ENCODE measurements at places on chromosomes 2 and 18. TPM values are rescaled to one million over a fixed set of nuclear protein-coding genes. Genes with fewer than 3 reads are reported as not detected.

- no peaks in the 10 kb centered on the region for H3K27me3 ChIP-seq
- no peak overlapping the region for H3K4me3 ChIP-seq
- DNase-seq = no peak
- H3K27ac ChIP-seq = no peak overlapping the region
Observed at GRCh38 chr2:118388771-118389170, 300.5 kb downstream of the INSIG2 start.

The C18orf63 gene
- not detected for total RNA-seq

- H3K27ac ChIP-seq = no peak overlapping the region
- no peak overlapping the region for H3K4me3 ChIP-seq
- H3K27me3 ChIP-seq = no peaks in the 10 kb centered on the region
Observed at GRCh38 chr18:23056315-23056714, 79.0 kb upstream of the CABLES1 start.

- H3K4me3 ChIP-seq = no peak overlapping the region
- H3K4me1 ChIP-seq = no peaks in the 10 kb centered on the region
- no peak for DNase-seq
- H3K36me3 ChIP-seq = no peaks in the 10 kb centered on the region
- H3K27me3 ChIP-seq = peaks cover 12% of the 10 kb centered on the region
Observed at GRCh38 chr18:57353940-57354461, 1.6 kb downstream of the ST8SIA3 start.

DNA sequence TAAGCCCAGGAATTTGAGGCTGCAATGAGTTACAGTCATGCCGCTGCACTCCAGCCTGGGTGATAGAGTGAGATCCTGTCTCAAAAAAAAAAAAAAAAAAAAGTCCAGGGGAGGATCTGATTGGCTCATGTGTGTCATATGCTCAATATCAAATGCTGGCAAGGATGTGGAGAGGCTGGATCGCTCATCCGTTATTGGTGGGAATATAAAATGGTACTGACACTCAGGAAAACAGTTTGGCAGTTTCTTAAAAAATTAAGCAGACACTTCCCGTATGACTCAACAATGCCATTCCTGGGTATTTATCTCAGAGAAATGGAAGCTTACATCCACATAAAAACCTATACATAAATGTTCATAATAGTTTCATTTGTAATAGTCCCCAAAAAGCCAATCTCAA, 68.9 kb downstream of the MEX3C start:
- no peak overlapping the region for H3K4me3 ChIP-seq
- H3K27ac ChIP-seq = no peak overlapping the region
- H3K36me3 ChIP-seq = no peaks in the 10 kb centered on the region
- no peaks in the 10 kb centered on the region for H3K27me3 ChIP-seq
- no peaks in the 10 kb centered on the region for H3K4me1 ChIP-seq

GRCh38 chr2:24206714-24207113, 31.9 kb downstream of the FAM228A start:
- H3K36me3 ChIP-seq = peaks cover 70% of the 10 kb centered on the region
- no peak overlapping the region for H3K27ac ChIP-seq
- H3K4me1 ChIP-seq = no peaks in the 10 kb centered on the region
- no peaks in the 10 kb centered on the region for H3K27me3 ChIP-seq
- no peak overlapping the region for H3K4me3 ChIP-seq
- DNase-seq = no peak

DNA sequence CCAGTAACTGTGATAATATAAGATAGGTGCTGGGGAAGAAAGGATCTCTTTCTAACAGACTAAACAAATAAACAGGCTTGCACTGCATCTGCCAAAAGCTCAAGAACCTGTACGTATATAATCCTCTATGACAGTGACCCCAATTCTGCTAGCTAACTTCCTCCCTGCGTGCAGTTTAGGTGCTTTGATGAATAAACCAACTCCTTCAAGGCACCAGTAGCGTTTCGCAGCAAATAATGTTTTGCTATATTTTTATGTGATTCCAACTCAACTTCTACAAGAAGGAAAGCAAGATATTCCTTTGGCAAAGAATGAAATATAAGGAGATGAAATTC, 135.5 kb upstream of the CHAC2 start:
- H3K4me1 ChIP-seq = no peaks in the 10 kb centered on the region
- no peaks in the 10 kb centered on the region for H3K27me3 ChIP-seq
- no peak overlapping the region for H3K27ac ChIP-seq
- H3K4me3 ChIP-seq = no peak overlapping the region
- H3K36me3 ChIP-seq = no peaks in the 10 kb centered on the region

The TPO gene
- total RNA-seq = 52.5 TPM

DNA sequence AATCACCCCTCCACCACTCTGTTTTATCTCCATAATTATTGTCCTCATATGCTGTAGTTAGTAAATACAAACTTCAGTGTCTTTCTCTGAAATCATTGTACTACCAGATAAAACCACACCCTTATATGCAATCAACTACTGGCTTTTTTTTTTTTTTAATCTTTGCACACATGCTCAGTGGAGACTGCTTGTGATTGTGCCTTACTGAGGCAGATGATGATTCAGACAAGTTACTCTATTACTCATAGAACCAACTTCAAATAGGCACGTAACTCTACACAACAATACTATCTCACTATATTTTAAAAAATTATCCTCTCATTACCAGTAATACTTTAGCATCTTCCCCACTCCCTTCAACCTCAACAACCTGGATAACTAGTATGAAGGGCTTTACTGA, 1278.4 kb upstream of the PIK3C3 start:
- no peaks in the 10 kb centered on the region for H3K36me3 ChIP-seq
- no peaks in the 10 kb centered on the region for H3K27me3 ChIP-seq
- no peaks in the 10 kb centered on the region for H3K4me1 ChIP-seq
- DNase-seq = no peak

- H3K4me1 ChIP-seq = no peaks in the 10 kb centered on the region
- no peaks in the 10 kb centered on the region for H3K36me3 ChIP-seq
- no peak for DNase-seq
- no peak overlapping the region for H3K4me3 ChIP-seq
- no peaks in the 10 kb centered on the region for H3K27me3 ChIP-seq
Observed at GRCh38 chr2:215003001-215003400, 135.4 kb downstream of the ABCA12 start.

DNA sequence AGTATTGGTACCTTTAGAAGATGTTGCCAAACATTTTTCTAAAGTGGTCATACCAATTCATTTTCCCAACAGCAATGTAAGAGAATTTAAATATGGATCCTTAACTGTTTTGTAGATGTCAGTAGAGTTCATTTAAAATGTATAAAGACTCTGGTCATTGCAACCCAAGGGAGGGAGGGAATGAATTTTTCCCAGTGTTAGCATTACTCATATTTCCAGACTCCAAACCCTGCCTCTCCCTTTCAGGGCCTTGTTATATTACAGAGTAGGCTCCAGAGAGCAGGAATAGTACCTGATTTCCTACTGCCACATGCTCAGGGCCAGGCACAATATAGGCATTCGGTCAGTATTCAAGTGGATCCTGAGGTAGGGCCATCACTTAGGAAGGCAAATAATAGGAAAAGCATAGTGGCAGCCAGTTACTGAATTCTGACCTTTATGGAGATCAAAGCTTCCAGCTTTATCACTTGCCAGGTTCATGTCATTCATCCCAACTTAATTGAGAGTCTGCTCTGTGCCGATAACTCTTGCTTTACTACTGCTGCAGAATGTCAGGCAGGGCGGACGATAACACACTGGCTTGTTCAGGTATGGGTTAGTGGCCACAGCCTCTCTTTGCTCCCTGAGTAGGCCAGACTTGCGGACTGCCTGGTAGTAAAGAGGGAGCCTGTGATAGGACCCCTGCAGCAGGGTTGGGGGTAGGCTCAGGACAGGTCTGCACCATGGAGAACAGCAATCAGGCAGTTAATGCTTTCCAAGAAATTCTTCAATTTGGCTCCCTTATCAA, 75.3 kb downstream of the OSBPL6 start:
- H3K36me3 ChIP-seq = no peaks in the 10 kb centered on the region
- H3K4me3 ChIP-seq = no peak overlapping the region
- DNase-seq = no peak
- H3K27ac ChIP-seq = no peak overlapping the region
- H3K27me3 ChIP-seq = no peaks in the 10 kb centered on the region
- no peaks in the 10 kb centered on the region for H3K4me1 ChIP-seq

DNA sequence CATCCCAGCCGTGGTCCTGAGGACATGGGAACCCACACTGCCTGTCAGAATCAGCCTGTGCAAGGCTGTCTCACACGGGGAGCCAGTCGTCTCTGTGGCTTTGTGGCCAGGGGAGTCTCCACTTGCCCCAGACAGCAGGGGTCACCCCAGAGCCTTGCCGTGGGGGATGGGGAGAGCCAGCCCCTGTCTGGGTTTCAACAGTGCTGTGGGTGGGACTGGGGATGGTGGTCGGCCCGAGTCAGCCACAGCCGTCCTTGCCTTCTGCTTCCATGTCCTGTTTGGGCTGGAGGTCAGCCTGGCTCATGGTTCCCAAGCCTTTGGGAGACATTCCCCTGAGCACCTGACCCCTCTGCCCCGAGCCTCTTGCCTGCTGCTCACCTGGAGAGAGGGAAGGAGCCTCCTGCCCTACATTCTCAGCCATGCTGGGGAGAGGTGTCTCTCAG, 19.6 kb downstream of the GPR35 start:
- no peak overlapping the region for H3K27ac ChIP-seq
- H3K27me3 ChIP-seq = no peaks in the 10 kb centered on the region
- no peaks in the 10 kb centered on the region for H3K36me3 ChIP-seq
- H3K4me3 ChIP-seq = no peak overlapping the region
- H3K4me1 ChIP-seq = no peaks in the 10 kb centered on the region

The SNORC gene
- not detected for total RNA-seq

- DNase-seq = peak; percentile 75
- H3K27ac ChIP-seq = peak overlapping the region; percentile 77
- no peaks in the 10 kb centered on the region for H3K36me3 ChIP-seq
- no peaks in the 10 kb centered on the region for H3K27me3 ChIP-seq
Observed at GRCh38 chr2:20071397-20072383, 20.3 kb upstream of the LAPTM4A start.

GRCh38 chr2:231144896-231145295, 20.1 kb upstream of the HTR2B start:
- no peak overlapping the region for H3K27ac ChIP-seq
- no peak overlapping the region for H3K4me3 ChIP-seq
- peaks cover 3% of the 10 kb centered on the region for H3K36me3 ChIP-seq
- H3K27me3 ChIP-seq = no peaks in the 10 kb centered on the region
- H3K4me1 ChIP-seq = no peaks in the 10 kb centered on the region

The RAB6C gene
- total RNA-seq = not detected

The DCDC2C gene
- total RNA-seq = 2.4 TPM

GRCh38 chr2:58110765-58111164, 64.2 kb downstream of the VRK2 start:
- H3K27me3 ChIP-seq = no peaks in the 10 kb centered on the region
- DNase-seq = no peak
- H3K27ac ChIP-seq = no peak overlapping the region
- no peak overlapping the region for H3K4me3 ChIP-seq

DNA sequence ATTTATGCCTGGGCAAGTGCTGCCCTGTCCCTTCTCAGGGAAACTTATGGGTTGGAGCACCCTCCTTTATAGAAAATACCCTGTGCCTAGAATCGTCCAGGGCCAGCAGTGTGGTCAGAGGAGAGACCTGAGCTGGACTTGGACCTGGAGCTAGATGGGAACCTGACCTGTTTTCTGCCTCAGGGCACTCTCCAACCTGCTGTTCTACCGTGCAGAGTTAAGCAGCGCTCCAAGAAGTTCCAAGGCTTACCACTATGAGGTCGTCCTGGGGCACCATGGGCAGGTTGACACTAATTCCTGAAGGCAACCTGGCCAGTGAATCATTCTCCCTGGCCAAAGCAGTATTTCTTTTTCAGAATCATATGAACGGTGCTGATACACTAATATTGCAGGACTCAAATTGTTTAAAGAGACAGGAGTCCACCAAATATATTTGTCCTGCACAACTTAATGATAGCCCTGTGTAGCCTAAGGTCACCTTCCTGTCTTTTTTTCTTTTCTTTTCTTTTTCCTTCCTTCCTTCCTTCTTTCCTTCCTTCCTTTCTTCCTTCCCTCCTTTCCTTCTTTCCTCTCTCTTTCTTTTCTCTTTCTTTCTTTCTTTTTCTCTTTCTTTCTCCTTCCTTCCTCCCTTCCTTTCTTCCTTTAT, 455.4 kb upstream of the HNMT start:
- DNase-seq = no peak
- H3K4me1 ChIP-seq = no peaks in the 10 kb centered on the region
- no peak overlapping the region for H3K27ac ChIP-seq
- H3K4me3 ChIP-seq = no peak overlapping the region

The CFC1 gene
- not detected for total RNA-seq

DNA sequence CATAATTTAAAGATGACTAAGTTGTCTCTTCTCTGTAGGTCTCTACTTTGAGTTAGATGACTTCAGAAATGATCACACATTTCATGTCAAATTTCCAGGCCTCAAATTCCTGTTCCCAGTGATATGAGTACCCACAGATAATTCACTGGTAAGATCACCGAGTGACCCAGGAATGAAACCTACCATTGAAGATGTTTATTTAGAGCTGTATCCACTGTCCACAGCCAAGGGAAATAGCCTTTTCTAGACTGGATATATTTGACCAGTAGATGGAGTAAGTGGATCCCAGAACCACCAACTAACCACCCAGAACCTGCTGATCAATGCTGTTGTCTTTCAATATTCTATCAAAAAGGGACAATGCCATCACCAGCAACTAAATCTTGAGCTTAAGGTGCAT, 238.8 kb downstream of the SLC8A1 start:
- H3K36me3 ChIP-seq = no peaks in the 10 kb centered on the region
- no peak overlapping the region for H3K27ac ChIP-seq
- no peaks in the 10 kb centered on the region for H3K4me1 ChIP-seq

The CAPN14 gene
- not detected for total RNA-seq

DNA sequence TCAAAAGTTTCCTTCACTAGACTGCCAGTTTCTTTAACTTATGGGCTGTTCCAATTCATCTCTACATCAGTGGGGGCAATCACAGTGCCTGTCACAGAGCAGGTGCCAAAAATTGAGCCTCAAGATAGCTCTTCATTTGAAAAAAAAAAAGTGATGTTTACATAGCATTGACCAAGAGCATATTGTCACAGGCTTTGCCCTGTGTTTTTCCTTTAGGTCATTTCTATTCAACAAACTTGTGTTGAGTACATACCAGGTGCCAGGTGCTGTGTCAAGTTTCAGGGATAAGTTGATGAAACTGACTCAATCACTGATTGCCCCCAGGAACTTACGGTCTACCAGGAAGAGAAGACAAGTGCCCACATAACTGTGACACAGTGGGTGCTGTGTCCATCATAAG, 22.2 kb upstream of the NT5C1B start:
- DNase-seq = no peak
- H3K4me1 ChIP-seq = no peaks in the 10 kb centered on the region
- no peak overlapping the region for H3K4me3 ChIP-seq
- peak overlapping the region; percentile 7 for H3K27ac ChIP-seq
- no peaks in the 10 kb centered on the region for H3K36me3 ChIP-seq

DNA sequence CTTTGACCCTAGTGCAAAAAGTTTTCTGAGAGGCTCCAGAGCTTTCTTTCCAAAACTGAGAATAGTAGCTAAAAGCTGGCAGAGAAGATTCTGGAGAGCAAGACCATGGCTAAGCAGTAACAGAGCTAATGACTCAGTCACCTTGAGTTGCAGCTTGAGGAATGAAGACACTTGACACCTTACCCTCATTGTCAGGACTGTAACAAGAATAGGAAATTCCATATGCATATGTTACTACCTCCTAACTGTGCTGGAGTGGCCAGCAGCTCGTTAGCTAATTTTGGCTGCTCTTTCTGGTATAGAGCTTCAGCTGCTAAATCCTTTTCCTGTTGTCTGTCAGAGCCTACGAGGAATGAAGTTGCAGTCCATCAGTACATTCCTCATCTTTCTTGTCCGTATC, 68.6 kb upstream of the LHCGR start:
- no peaks in the 10 kb centered on the region for H3K4me1 ChIP-seq
- no peak for DNase-seq
- H3K27me3 ChIP-seq = no peaks in the 10 kb centered on the region

- peak overlapping the region; percentile 64 for H3K27ac ChIP-seq
- peak; percentile 79 for DNase-seq
- no peaks in the 10 kb centered on the region for H3K36me3 ChIP-seq
- no peak overlapping the region for H3K4me3 ChIP-seq
Observed at GRCh38 chr2:62216616-62217015, 20.7 kb downstream of the B3GNT2 start.
